Spinal cord (tissue), 10 donors: ENCODE measurements at places on chromosomes 11 and 22. TPM values are rescaled to one million over a fixed set of nuclear protein-coding genes. Genes with fewer than 3 reads are reported as not detected.

DNA sequence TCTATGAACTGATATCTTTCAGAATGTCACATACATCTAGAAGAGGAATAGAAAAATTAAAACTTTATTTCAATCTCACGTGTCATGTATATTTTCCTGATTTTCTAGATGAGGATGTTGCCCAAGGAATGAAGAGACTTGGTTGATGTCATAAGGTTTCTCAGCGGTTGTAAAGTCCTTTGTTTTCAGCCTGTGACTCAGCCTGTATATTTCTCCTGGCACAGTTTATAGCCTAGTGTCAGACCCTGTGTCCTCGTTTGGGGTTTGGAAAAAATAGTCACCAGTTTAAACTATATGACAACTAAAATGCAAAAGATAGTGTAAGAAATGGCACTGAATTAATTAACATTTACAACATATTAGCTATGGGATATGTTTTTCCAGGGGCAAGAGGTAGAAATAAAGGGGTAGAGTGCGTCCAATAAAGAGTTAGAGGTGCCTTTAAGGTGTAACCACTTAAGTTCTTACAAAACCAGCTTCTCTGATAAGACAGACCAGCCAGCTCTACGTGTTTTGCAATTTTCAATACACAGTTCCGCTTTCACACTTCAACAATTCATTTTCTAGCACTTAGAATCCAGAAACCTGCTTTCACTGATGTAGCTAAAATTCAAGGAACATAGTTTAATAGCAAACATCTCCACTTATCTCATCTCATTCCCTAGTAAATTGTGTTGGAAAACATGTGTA, 1432.6 kb upstream of the TENM4 start:
- H3K27me3 ChIP-seq, result no peaks in the 10 kb centered on the region
- no peak overlapping the region for H3K27ac ChIP-seq
- no peak overlapping the region for H3K4me3 ChIP-seq
- no peak for DNase-seq

GRCh38 chr11:60985991-60986915, 14.8 kb downstream of the CD6 start:
- no peaks in the 10 kb centered on the region for H3K36me3 ChIP-seq
- no peak overlapping the region for H3K4me3 ChIP-seq
- H3K27me3 ChIP-seq, result no peaks in the 10 kb centered on the region
- H3K4me1 ChIP-seq, result no peaks in the 10 kb centered on the region
- DNase-seq, result no peak

GRCh38 chr11:45166604-45166897, 20.1 kb downstream of the PRDM11 start:
- H3K4me3 ChIP-seq, result no peak overlapping the region
- no peaks in the 10 kb centered on the region for H3K27me3 ChIP-seq
- peaks cover 46% of the 10 kb centered on the region for H3K4me1 ChIP-seq
- no peak overlapping the region for H3K27ac ChIP-seq
- H3K36me3 ChIP-seq, result peaks cover 3% of the 10 kb centered on the region
- DNase-seq, result no peak

- no peaks in the 10 kb centered on the region for H3K27me3 ChIP-seq
- H3K27ac ChIP-seq, result no peak overlapping the region
- no peaks in the 10 kb centered on the region for H3K36me3 ChIP-seq
- H3K4me1 ChIP-seq, result no peaks in the 10 kb centered on the region
- DNase-seq, result no peak
Measured at GRCh38 chr11:80900265-80900664, 1459.4 kb upstream of the TENM4 start.

DNA sequence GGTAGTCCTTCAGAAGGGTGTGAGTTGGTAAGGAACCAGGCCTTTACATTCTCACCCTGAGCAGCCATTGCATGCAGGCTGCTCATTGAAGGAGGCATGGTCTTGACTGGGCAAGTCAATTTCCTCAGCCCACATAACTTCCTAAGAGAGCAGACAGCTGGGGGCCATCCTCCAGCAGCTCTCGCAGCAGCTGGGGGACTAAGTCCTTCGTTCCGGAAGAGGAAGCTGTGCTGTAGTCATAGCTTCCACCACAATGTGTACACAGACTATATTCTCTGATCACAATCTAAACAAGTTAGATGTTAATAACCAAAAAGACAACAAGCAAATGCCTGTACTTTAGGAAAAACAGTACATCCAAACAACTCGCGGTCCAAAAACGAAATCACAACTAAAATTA, 30.1 kb upstream of the MPPED1 start:
- H3K4me1 ChIP-seq, result peaks cover 14% of the 10 kb centered on the region
- no peaks in the 10 kb centered on the region for H3K36me3 ChIP-seq
- peaks cover 7% of the 10 kb centered on the region for H3K27me3 ChIP-seq
- DNase-seq, result no peak

The CD151 gene
- 134 TPM for polyA plus RNA-seq

The FAM118A gene
- polyA plus RNA-seq, result 20.5 TPM
